ENCODE measurements at places on chromosomes 2 and 18.

GRCh38 chr18:3281456-3282400 lies 19.8 kb downstream of the MYL12B start:
- DNase-seq, result peak; percentile 79

DNA sequence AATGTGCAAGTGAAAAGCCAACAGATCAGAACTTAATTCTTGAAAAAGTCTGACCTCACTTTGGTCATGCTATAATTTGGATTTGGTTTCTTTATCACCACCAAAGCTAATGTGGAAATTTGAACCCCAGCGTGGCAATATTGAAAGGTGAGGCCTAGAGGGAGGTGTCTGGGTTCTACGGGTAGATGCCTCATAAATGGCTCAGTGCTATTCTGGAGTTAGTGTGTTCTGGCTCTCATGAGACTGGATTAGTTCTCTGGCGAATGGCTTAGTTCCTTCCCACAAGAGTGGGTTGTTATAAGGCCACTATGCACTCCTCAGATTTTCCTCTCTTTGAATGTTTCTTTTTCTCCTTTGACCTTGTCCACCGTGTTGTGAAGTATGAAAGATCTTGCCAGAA lies 22.3 kb downstream of the ORC4 start:
- no peak for DNase-seq

GRCh38 chr18:58541146-58541788 lies 87.6 kb downstream of the ALPK2 start:
- DNase-seq, result no peak

DNA sequence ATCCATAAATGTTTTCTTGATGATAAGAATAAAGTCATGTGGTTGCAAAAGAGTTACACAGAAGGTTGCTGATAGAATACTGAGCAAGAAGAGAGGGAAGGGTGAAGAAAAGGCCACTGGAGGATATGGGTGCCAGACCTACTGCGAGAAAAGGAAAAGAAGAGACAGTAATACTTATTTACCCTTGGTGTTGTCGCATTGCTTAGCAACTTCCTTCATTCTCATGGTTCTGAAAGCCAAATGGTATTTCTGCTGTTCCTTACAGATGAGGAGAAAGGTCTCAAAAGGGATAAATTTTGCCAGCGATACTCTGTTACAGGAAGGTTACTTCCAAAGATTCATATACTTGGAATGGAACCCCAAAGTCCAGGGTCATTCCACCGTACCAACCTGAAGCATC lies 62.5 kb downstream of the LHCGR start:
- no peak for DNase-seq

DNA sequence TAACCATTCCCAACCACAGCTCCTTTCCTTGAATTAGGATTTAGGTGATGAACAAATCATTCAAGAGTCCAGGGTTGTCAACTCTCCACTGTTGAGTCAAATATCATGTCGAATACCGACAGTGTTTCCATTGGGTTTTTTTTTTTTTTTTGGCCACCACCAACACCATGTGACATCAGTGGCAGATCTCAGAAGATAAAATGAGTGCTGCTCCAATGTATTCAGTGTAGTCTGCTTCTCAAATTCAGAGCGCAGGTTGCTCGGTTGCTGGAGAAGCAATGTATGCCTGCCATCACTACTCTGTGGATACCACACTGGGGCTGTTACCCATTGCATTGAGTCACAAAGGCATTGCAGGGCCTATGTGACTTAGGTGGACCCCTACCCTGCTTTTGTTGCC lies 10.8 kb upstream of the ATL2 start:
- DNase-seq, result no peak

DNA sequence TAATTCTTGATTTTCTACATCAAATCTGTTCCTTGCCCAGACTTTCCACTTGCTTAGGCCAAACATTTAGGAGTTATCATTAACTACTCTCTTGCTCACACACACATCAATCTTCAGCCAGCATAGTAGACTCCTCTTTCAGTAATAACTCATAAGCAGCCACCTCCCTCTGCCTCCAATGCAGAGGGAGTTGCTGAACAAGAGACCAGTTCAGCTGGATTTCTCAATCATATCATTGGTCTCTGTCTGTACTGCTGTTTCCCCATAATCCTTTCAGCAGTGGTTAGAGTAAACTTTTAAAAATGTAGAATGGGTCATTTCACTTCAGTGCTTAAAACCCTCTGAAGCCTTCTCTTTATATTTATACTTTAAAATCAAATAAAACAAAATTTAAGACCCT lies 112.9 kb downstream of the SLC39A10 start:
- peak; percentile 13 for DNase-seq

DNA sequence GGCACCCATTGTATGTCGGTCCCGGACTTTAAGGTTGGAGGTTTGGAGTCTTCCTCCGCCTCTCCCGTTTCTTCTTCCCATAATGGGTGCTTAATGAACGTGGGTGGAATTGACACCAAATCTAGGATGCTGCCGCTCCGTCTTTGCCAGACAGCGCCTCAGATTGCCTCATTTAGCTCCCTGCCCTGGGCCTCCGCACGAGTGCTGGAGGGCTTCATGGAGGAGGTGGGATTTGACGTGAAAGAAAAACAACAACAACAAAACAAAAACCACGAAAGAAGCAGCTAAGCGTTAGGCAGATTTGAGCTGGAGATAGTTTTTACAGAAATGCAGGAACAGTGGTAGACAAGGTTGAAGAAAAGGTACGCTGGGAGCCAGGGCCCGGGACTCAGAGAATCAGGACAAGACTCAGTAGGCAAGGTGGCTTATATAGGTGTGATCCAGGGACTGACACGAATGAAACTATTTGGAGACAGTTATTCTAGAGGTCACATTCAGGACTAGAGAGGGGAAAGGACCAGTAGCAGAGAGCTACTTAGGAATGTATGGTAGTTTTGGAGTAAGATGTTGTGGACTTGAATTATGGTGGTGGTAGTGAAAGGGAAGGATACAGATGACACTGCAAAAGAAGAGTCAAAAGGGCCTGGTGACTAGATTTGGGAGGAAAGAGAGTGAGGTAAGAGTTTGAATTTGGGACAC lies 605 bp downstream of the ZNF2 start:
- DNase-seq, result no peak

DNA sequence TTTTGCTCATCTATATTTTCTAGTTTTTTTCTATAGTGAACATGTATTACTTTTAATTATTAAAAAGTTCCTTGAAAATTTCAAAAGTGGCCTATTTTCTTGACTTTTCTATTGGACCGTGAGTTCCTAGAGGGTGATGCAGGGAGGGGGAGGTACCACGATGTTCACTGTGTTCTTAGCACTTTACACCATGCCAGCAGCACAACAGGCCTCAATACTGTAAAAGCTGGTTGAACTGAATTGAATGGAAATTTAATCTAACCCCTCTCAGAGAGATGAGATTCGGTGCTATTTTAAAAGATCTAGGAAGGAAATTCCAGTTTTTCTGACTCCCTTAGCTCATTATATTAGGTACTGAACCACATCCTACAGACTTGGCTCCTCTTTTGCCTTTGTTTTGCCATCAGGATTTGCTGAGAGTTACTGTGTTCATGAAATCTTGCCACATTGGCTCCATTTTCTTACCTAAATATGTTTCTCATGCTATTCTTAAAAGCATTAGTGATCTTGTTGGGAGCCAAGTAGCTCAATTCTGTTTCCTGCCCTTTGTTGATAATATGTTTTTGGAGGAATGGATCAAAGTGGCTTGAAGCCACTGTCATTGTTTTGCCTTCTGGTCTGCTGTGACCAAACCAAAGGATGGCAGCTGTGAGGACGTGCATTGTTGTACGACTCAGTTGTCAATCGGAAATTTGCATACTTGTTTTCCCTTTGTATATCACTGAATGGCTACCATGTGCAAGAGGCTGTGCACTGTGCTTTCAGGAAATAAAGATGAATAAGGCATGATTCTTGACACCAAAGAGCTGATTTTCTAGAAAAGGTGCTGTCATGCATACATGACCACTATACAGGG lies 25.3 kb downstream of the MYO1B start:
- DNase-seq, result no peak

DNA sequence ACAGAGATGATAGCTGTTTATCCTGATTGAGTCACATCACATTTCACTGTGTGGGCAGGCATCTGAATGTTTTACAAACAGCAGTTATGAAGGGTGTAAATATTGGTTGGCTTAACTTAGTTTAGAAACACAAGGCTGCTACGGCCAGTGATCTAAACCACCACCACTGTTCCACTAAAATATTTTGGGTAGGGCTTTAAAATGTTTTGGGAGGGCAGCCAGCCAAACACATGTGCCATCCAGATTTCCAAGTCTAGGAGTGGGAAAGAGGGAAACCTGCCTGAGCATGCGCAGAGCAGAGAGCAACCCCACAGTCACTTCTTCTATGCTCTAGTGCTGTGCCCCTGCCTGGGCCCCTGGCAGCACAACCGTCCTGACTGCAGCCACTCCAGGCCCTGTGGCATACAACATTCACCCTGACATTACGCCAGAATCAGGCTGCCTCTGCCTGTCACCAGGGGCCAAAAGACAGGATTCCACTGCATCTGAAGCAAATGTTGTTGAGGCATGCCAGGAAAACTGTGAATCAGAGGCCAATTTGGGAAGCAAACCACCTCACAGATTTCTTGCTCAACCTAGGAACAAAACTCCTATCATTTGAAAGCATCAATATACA lies 74.8 kb upstream of the COL5A2 start:
- DNase-seq, result peak; percentile 88

DNA sequence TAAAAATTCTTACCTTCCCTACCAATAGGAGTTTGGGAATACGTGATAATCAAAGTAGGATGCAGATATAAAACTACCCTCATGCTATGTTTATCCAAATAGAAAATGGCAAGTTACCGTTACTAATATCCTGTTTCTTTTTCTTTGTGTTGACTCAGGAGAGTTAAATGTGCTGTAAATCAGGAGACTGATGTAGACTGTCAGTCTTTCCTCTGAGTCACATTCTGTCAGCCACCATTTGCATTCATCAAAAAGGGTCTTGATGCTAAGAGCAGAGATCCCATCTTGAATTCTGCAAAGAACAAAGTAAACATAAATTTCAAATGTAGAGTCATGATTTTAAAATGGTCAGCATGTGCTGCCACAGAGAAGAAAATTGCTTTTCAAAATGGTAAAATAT lies 712.8 kb downstream of the SOCS6 start:
- DNase-seq, result peak; percentile 20

DNA sequence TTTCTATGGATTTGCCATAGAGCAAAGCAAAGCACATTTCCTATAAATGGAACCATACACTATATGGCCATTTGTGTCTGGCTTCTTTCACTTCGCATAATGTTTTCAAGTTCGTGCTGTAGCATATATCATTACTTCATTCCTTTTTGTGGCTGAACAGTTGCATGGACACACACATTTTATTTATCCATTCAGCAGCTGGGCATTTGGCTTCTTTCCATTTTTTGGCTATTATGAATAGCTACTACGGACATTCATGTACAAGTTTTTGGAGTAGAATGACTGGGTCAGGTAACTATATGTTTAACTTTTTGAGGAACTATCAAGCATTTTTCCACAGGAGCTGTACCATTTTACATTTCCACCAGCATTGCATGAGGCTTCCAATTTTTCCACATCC lies 10.7 kb upstream of the SELENOI start:
- no peak for DNase-seq

DNA sequence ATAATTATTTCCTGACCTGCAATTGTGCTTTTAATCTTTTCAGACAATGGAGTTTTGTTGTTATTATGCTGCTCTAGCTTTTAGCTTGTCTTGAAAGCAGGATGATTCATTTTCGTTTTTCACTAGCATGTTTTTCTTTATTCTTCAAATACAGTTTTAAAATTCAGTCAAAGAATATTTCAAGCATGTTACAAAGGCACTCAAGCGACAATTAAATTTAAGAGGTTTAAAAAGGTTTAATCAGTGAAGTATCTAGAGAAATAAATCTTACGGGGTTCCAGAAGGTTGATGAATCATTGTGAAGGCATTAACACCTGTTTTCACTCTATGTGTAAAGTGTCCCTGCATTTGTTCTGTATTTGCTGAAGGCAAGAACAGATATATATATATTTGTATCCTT lies 390.7 kb upstream of the TMEFF2 start:
- no peak for DNase-seq

Data from fibroblast of skin of abdomen (primary cell).